ENCODE measurements at places on chromosomes 3 and 15.

GRCh38 chr15:53520996-53521395, 238.5 kb downstream of the WDR72 start:
- DNase-seq = no peak

DNA sequence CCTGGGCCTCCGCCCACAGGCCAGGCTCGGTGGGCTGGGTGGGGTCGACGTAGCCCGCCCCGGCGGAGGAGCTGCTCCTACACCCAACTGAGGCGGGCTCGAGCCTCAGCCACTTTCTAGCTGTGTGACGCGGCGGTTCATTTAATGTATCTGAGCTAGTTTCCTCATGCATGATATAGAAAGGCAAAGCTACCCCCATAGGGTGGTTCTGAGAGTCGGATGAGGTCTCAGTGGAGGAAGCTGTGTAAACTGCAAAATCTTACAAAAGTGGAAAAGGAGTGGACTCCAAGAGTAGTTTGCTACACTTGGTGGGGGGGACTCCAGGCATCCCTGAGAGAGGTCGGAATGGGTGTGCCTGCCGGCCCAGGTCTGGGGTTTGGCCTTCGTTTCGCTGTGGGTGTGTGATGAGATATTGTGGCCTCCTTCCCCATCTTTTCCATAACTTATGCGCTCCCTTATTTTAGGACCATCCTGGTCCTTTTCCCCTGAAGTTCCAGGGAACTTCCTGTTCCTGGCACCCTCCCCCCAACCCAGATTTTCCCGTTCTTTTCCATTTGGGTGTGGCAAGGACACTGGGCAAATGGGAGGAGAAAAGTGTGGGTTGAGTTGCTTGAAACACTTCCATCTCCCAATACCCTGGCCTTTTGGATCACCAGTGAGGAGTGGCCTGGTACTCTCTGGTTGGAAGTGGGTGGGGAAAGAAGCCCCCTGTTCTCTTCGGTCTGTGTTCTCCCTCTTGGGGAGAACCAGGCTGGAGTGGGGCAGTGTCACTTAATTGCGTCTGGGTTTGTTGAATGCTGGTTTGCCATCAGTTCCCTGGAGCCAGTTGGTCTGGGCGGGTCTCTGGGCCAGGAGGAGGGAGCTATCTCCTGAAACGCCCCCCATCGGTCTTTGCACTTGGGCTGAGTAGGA, 1.1 kb downstream of the PDIA5 start:
- no peak for DNase-seq

GRCh38 chr3:54426381-54426780, 304.0 kb downstream of the CACNA2D3 start:
- no peak for DNase-seq

GRCh38 chr3:185263423-185263822, 9.6 kb upstream of the EHHADH start:
- no peak for DNase-seq

DNA sequence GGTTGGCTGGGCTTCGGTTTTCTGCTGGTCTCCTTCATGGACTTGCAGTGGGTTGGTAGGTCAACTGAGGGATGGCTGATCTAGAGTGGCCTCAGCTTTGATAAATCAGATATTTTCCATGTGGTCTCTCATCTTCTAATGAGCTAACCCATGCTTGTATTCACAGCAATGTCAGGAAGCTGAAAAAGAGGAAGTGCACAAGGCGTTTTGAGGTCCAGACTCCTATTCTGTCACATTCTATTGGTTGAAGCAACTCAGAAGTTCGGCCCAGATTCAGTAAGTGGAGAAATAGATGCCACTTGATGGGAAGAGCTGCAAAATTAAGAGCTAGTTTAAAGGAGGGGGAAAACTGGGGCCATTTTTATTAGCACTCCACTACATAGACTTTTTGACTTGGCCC, 361.2 kb downstream of the DIPK2A start:
- DNase-seq = no peak

Measured in posterior vena cava (tissue), 2 donors.